ENCODE measurements at places on chromosomes 6 and 20.

DNA sequence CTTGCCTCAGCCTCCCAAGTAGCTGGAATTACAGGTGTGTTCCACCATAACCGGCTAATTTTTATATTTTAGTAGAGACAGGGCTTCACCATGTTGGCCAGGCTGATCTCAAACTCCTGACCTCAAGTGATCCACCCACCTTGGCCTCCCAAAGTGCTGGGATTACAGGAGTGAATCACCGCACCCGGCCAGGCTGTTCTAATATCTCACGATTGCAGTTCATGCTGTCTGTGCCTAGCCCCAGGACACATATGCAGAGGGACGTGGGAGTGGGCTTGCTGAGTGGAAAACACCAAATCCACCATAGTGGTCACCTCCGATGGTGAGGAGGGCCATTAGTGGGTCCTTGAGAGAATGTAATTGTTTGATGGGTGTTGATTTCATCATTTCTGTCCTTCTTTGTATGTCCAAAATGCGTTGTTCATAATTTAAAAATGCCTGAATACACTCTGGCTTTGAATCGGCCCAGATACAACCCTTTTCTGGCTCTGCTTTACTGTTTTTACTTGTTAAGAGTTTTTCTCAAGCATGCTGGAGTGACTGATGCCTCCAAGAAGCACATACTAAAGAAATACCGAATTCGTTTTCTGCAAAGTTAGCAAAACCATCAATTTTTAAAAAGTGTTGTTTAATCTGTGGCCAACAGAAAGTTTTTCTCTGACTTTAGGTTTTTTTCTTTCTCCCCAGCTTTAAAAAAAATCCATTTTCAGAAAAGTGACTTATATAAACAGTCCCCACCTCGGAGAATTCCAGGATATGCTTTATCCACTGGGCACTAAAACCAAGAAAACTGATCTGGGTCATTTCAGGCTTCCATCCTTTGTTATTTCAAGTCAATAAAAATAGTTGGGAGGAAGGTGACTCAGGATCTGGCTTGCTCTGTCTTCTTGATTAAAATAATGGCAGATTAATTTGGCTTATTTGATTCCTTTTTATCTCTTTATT is 18.8 kb upstream of the RALGAPA2 start:
- no peak for DNase-seq

GRCh38 chr20:56414842-56415765 is 3.0 kb downstream of the CASS4 start:
- no peak for DNase-seq

GRCh38 chr6:168032005-168032760 is 34.7 kb downstream of the KIF25 start:
- no peak for DNase-seq

- DNase-seq, result no peak
Observed at GRCh38 chr20:63625771-63626423, 1.0 kb downstream of the GMEB2 start.

GRCh38 chr6:39338397-39338796 is 15.9 kb upstream of the KCNK16 start:
- no peak for DNase-seq

DNA sequence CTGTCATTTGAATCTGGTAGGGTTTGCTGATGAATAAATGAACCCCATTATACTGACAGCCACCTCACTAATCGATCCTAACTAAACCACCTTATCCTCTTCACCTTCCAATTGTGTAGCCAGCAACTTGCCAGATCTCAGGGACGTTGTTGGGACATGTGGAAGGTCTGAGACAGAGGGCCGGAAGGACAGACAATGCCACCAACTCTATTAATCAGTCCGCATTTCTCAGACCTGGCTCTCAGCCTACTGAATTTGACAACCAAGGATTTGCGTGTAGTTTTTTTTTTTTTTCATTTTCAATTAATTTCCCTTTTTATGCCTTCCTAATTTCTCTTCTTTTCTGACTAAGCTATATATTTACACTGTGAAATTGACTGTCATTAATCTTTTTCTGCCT is 122.5 kb downstream of the CARMIL1 start:
- DNase-seq, result no peak

- DNase-seq, result no peak
Observed at GRCh38 chr6:154661768-154662167, 71.4 kb upstream of the SCAF8 start.

DNA sequence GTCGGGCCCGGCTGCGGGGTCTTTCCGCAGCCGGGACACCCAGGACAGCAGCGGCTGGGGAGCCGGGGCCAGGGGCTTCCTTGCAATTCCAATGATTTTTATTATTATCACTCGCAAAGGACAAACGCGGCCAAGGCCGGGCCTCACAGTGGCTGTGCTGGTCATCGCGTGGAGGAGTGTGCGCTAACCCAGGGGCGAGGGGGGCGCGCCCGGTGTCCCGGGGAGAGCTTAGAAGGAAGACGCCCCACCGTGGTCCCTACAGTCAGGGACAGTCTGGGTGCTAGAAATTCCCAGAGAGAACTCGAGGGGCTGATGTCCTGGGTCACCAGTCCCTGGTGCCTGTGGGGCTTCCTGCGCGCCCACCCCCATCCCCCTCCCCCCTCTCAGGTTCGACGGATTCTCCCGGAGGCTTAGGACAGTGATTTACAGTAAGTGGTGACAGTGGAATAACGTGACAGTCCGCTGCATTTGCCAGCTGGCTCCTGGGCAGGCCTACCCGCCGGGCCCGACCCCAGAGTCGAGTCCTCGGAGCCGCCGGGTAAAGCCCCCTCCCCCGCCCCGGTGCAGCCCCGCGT is 9.5 kb downstream of the FOXC1 start:
- DNase-seq, result no peak

GRCh38 chr6:142055219-142055618 is 77.5 kb upstream of the GJE1 start:
- DNase-seq, result no peak

GRCh38 chr6:3068329-3069214 is at the start of gene RIPK1:
Gene RIPK1, plus strand, starts transcription at chr6:3068494. Its CDS starts 8,330 bp downstream, at chr6:3076824.
- DNase-seq, result peak; percentile 94

DNA sequence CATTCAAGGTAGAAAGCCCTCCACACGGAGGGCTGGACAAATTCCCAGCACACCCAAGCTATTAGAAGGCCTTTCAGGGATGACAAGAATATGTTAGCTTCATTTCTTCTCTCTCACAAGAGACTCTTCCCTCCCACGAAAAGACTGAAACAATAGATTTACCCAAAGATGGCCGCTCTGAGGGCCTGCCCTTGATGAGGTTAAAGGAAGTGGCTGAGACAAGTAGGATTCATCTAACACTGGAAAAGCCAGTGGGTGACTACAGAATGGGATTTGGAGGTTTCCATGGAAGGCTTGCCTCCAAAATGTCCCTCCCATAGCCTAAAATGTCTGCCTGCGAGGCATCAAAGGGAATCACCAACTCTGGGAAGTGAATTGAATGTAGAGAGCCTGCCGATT is 277.6 kb downstream of the CLIC5 start:
- DNase-seq, result no peak

- DNase-seq, result no peak
Observed at GRCh38 chr20:34578521-34578920, 20.0 kb downstream of the MAP1LC3A start.

DNA sequence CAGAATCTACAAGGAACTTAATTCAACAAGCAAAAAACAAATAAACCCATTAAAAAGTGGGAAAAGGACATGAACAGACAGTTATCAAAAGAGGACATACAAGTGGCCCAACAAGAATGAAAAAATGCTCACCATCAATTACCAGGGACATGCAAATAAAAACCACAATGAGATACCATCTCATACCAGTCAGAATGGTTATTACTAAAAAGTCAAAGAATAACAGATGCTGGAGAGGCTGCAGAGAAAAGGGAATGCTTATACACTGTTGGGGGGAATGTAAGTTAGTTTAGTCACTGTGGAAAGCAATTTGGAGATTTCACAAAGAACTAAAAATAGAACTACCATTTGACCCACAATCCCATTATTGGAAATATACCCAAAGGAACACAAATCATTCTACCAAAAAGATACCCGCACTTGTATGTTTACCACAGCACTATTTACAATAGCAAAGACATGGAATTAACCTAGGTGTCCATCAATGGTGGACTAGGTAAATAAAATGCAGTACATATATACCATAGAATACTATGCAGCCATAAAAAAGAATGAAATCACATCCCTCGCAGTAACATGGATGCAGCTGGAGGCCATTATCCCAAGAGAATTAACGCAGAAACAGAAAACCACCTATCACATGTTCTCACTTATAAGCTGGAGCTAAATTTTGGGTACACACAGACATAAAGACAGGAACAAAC is 48.4 kb downstream of the RNGTT start:
- no peak for DNase-seq

DNA sequence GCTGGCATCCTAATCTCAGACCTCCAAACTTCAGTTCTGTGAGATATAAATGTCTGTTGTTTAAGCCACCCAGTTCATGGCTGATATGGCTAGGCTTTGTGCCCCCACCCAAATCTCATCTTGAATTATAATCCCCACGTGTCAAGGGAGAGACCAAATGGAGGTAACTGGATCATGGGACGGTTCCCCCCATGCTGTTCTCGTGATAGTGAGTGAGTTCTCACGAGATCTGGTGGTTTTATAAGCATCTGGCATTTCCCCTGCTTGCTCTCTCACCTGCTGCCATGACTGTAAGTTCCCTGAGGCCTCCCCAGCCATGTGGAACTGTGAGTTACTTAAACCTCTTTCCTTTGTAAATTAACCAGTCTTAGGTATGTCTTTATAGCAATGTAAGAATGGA is 56.7 kb downstream of the KIAA0319 start:
- no peak for DNase-seq

DNA sequence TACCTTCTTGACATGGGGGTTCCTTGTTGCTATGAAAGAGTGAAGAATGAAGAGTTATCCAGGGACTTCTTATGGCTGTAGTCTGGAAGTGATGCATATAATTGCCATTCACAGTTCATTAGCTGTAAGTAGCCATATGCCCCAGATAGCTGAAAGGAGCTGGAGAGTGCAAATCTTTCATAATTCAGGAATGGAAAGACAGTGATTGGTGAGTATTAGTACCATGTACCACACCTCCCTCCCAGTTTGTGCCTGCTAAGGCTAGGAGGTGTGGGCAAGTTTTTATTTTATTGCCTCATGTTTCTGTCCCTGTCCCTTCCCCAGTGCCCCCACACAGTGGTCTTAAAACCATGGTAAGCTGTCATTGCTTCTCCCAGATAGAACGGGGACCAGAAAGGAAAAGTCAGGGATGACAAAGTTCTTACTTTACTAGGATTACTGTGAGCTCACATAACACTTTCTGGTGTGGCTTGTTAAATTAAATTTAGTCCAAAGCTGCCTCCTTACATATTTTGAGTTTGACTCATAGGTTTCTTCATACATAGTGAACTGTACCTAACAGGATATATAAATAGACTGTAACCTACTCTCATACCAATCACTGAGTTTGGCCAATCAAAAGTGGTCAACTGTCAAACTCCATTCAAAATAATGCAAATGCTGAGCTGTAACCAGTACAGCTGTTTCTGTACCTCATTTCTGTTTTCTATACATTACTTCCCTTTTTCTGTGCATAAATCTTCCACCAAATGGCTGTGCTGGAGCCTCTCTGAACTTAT is 119.4 kb downstream of the RFPL4B start:
- no peak for DNase-seq

DNA sequence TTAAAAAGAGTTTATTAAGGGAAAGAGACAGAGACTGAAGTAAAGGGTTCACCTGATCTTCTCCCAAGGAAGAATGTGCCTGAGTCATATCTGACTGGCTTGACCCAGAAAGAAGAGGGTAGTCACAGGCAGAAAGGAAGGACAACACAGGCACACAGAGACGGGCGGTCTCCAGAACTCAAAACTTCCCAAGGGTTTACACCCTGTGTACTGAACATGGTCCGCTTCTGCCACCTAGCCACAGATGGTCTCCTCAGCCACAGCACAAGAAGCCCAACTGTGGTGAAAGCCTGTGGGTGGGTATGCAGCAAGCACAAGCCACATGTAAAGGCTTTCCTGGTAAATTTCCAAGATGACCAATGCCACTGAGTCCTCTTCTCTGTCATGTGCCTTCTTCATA is 17.2 kb downstream of the UNC5CL start:
- DNase-seq, result no peak

GRCh38 chr20:48331518-48332286 is 496.1 kb downstream of the PREX1 start:
- no peak for DNase-seq

DNA sequence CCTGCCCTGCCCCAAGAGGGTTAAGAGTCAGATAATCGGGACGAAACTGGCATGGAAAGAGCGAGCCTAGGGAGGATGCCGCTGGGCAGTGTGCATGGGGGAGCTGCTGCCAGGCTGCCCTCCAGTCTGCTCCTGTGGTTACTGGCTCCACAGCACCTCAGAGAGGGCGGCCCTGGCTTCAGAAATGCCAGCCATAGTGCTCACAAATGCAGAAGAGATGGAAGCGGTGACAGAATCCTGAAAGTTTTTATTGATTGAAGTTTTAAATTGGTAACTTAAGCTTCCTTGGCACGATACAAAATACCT is 57.9 kb downstream of the VAPB start:
- DNase-seq, result no peak

DNA sequence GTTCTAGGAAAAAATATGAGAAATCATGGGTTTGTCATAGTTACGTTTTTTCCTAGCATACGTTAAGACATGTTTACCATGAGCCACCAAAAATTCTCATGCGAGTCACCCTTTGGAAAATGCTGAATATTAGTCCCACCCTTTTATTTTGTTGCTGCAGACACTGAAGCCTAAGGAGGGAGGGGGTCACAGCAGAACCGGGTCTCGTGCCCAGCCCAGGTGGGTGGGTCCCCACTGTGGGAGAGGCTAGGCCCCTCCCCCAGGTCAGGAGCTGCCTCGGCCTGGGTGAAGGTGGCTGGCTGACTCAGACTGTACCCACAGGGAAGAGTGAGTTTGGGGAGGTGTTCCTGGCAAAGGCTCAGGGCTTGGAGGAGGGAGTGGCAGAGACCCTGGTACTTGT is 26.2 kb upstream of the SRF start:
- DNase-seq, result no peak

DNA sequence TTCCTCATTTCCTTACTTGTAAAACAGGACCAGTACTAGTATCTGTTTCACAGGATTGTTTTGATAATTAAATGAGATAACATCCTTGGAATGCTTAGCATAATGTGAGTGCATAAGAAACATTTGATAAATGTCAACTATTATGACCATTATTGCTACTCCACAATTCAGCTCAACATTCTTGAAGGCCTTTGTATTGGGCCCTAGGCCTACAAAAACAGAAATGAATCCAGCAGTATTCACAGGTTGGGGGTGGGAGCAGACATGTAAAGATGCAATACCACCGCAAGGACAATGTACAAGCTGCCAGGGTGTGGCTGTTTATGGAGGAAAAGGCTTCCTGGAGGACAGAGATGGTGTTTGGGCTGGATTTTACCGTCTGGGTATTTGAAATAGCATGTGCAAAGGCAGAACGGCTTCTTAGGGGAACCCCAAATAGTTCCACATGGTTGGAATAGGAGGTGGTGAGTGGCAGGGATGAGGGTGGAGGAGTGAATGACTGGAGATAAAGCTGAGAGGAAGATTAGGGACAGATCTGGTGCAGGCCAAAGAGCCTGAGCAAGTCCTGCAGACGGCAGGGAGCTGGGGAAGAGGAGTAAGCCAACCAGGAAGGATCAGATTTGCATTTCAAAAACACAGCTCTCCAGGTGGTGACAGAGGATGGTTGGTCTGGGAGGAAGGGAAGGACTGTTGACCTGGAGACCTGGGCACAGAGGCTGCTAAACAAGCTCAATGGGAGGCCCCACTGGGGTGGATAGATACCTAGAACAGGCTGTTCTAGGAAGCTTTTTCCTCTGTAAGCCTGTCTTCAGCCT is 57.0 kb upstream of the EPB41L1 start:
- DNase-seq, result no peak
